Ammon's horn (tissue), 1 donor: ENCODE measurements at places on chromosomes 16 and 17.

- no peak for DNase-seq
These were observed 1.3 kb downstream of the GJD3 start for GRCh38 chr17:40363111-40363827.

DNA sequence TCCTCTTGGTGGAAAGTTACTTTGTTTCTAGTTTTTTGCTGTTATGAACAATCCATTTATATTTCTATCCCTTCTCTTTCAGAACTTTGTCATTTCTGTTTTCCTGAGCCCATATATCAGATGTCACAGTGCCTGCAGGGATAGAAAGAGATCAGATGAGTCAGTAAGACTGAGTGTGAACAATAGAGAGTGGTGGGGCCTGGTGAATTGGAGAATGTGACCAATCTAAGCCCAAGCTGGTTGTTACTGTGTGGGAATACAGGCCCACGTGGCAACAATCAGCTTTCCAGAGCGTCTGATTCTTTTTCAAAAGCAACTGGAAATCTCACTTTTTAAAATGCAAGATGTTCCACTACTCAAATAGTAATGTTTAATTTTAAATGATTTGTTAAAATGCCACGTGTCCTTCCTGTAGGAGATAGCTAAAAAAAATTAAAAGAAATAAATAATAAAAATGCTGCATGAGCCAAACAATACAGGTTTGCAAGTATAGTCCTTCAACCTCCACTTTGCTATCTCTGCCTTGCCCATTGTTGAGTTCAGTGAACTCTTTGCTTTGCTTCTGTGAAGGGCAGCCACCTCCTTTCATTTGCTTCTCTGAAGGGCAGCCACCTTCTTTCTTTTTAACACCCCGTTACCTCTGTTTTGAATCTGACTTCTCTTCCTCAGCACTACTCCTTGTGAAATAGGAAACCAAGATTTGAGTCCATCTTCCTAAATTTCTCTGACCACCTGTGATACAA, 9.6 kb downstream of the DCTN5 start:
- peak; percentile 72 for DNase-seq

DNA sequence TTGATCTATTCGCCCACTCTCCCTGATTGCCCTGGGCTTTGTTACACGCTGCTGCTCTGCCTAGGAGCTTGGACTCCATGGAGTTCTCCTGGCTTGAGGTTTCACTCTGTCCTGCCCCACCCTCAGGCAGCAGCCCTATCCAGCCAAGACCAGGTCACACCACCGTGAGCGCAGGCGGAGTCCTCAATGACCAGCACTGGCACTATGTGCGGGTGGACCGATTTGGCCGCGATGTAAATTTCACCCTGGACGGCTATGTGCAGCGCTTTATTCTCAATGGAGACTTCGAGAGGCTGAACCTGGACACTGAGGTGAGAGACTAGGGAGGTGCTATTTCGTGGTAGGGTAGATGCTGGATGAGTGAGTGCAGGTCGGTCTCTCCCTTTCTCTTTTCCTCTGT, 3.5 kb downstream of the CNTNAP1 start:
- DNase-seq, result no peak

DNA sequence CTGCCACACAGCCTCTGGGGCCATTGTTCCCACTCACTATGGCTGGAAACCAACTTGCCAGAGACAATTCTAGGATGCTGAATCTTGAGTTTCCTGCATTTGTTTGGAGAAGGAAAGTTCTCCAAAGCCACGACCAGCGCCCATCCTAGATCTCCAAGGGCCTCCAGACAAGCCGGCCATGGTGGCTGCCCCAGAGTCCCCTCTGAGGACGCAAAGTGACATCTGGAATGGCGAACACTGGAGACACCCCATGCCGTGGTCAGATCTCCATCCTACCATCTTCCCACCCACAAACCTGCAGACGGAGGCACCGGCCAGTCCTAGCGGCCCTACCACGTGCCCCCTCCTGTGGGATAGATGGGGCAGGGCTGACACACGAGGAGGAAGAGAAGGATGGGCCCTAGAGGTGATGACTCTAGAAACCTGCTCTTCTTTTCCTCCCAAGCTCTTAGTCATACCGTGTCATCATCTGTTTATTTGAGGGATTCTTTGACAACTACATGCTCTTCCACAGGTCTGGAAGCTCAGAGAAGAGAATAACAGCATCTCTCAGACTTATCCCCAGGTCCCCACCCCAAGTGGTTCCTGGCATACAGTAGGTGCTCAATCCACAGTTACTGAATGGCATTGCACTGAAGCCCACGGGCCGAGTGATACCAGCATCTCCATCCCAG, 71.3 kb downstream of the MYH11 start:
- DNase-seq, result no peak

DNA sequence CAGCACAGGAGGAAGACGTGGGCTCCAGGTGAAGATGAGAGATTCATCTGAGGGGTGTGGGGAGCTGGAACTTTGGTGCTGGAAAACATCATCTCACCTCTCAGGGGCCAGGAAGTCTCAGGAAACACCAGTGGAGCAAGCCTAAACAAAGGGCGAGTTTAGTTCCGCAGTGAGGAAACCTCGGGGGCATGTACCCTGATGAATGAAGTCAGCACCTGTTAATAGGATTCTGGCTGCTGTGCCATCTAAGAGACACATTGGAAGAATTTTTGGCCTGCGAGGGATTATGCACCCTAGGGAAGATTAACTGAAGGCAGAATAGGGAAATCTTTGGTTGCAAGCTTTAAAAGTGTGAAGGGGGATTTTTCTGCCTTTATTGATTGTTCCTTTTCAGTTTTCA, 94.7 kb upstream of the CACNG5 start:
- DNase-seq, result no peak

DNA sequence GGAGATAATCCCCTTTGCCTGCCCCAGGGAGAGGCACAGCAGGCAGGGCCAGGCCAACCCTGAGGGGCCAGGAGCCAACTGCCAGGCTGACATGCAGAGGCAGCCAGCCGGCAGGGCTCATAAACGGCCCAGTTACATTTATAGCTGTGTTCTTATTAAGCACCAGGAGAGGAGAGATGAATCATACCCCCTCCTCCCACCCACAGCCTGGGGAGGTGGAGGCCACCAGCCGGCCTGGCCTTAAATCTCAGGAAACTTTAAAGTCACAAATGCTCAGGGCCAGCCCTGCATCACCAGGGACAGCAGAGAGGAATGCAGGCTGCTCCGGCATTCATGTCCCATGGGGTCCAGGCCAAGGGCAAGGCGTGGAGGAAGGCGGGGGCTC, 177.2 kb downstream of the TMEM132E start:
- DNase-seq, result peak; percentile 13

- no peak for DNase-seq
These were observed 1.1 kb downstream of the SLFN13 start for GRCh38 chr17:35447499-35447898.

DNA sequence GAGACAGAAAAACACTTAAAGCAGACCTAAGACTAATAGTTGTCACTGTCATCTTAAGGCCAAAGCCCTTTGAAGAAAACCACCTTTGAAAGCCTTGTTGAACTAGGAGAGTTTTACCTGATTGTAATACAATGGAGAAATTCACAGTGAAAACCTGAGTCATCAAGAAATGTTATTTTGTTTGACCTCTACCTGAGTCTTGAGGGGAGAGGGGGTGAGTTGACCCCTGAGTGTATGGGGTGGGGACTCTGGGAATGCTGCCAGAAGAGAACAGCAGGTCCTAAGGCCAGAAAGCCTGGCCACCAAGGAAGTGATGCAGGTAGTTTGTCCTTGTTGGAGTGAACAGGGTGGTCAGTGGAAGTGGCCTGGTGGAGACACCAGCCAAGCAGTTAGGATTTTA, 204.3 kb downstream of the SPECC1 start:
- no peak for DNase-seq

- DNase-seq, result no peak
These were observed 8.5 kb downstream of the PRMT7 start for GRCh38 chr16:68319185-68319908.

- peak; percentile 58 for DNase-seq
These were observed 29.4 kb upstream of the SUPT4H1 start for GRCh38 chr17:58381124-58382035.

DNA sequence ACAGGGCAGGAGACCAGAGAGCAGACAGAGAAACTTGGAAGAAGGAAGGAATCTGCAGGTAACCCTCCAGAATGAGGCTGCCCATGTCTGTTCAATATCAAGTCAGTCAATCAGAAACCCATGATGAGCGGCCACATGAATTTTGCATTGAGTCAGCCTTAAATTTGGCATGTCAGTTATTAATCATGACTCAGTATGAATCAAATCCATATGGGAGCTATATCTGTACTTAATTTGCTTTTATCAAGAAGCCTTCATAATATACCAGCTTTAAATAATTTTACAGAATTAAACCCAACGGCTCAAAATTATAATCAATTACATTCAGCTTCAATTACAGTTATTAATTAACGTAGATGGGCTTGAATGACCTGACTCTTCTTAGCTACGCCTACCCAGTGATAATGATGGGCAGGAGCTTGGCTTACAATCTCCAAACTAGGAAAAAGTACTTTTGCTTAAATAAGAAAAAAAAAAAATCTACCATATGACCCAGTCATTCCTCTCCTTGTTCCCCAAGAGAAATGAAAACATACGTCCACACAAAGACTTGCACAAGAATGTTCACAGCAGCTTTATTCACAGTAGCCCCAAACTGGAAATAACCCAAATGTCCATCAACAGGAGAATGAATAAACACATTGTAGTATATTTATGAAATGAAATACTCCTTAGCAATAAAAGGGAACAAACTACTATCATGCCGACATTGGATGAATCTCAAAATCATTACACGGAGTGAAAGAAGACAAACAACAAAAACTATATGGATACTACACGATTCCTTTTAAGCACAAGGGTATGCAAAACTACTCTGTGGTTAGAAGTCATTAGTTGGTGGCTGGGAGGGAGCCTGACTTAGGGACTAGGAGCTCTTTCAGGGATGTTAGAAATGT, 48.6 kb downstream of the SLC39A11 start:
- DNase-seq, result peak; percentile 27

DNA sequence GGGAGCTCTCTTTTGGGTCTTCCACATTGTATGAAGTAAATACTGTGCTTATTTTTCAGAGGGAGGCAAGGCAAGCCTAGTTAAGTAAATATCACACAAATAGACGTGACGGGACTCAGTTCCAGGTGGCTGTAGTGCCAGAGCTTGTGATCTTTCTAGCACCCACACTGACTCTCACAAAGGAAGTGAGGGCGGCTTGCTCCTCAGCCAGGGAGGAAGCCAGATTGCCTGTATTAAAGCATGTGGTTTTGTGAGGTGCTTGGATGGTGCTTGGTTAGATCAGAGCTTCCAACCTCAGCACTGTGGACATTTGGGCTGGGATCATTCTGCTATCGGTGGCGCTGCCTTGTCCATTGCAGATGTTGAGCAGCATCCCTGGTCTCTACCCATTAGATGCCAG, 80.1 kb downstream of the VAT1L start:
- DNase-seq, result no peak

- no peak for DNase-seq
These were observed 8.6 kb upstream of the AKTIP start for GRCh38 chr16:53511403-53512280.

- no peak for DNase-seq
These were observed 29.6 kb downstream of the SEC14L5 start for GRCh38 chr16:4987580-4988374.

DNA sequence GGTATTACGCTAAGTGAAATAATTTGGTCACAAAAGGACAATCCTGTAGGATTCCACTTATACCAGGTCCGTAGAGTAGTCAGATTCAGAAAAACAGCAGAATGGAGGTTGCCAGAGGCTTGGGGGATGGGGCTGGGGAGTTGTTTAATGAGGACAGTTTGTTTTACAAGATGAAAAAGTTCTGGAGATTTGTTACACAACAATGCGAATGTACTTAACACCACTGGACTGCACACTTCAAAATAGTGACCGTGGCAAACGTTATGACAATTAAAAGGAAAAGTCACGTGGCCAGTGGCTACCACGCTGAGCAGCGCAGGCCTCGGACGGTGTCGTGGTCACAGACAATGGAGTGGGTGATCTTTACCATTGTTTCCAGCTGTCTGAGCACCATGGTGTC, 338.1 kb downstream of the SEC14L1 start:
- DNase-seq, result no peak

- DNase-seq, result no peak
These were observed 37.6 kb upstream of the ADORA2B start for GRCh38 chr17:15907290-15907689.

- DNase-seq, result no peak
These were observed 1.2 kb upstream of the KATNB1 start for GRCh38 chr16:57734308-57734924.

- no peak for DNase-seq
These were observed 573 bp downstream of the CDT1 start for GRCh38 chr16:88804173-88804551.

DNA sequence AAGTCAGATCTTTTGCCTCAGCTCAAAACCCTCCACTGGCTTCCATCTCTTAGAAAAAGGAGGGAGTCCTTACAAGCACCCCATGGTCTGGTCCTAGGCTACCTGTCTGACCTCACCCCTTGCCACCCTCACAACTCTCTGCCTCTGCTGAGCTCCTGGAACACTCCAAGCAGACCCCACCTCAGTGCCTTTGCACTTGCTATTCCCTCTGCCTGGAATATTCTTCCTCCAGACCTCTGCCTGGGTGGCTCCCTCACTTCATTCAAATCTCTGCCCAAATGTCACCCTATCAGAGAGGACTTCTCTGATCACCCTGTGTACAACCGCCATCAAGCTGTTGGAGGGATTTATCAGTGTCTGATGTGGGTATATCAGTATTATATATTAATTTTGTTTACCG, 37.4 kb downstream of the PMFBP1 start:
- DNase-seq, result no peak

DNA sequence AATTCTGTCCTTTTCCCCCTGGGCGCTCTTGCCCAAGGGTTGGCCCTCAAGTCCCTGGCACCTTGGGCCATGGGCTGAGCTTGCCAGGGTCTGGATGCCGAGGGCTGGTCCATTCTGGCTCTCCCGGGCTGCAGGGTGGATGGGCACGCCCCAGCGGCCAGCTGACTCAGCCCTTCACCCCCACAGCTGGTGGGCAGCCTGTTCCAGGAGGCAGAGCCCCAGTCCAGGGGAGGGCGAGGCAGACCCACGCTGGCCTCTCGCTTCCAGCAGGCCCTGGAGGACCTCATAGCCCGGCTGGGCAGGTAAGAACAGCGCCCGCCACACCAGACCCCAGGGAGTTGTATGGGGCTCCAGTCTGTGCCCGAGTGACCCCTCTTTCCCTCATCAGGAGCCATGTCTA, 15.0 kb downstream of the MYO15B start:
- DNase-seq, result no peak

- peak; percentile 62 for DNase-seq
These were observed 1.7 kb downstream of the ADGRG5 start for GRCh38 chr16:57544124-57544653.
